ENCODE measurements at places on chromosomes 13 and 19.

GRCh38 chr19:17605761-17606589 lies 50.5 kb downstream of the COLGALT1 start:
- peak; percentile 87 for DNase-seq

DNA sequence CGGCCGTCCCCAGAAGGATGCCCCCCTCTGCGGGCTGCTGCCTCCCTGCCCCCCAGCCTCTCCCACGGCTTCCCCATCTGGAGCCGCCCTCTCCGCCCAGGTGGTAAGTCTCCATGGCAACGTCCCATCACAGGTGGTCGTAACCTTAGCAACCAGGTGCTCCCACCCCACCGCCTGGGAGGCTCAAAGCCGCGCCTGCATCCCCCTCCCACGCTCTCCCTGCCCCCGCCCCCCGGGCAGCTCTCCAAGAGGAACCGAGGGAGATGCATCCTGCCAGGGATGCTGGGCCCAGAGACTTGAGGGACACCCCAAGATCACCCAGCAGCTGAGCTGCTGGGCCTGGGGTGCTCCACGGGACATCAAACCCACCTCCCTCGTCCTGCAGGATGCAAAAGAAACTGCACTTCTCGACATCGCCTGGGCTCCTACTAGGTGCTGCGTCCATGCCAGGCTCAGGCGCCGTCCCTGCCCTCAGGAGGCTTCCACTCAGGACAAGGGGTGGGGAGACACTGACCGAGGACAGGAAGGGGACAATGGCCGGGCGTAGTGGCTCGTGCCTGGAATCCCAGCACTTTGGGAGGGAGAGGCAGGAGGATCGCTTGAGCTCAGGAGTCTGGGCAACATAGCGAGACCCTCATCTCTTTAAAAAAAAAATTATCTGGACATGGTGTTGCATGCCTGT lies 5.0 kb upstream of the LINGO3 start:
- DNase-seq: no peak

DNA sequence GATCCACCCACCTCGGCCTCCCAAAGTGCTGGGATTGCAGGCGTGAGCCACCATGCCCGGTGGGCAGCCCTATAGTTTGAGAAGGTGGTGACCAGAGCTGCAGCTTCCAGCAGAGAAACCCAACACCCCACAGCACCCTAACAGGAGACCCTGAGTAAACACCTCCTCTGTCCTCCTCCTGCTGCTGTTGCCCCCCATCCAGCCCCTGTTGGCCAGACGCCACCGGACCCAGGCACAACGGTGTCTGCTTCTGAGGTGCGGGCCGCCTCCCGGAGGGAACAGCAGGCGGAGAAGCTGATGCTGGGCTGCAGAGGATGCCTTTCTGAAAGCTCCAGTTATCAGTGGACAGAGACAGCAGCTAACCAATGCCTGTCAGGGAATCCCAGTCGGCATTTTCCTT lies 175.5 kb downstream of the COL4A1 start:
- DNase-seq: no peak

- DNase-seq: no peak
Measured at GRCh38 chr13:22929381-22930126, 251.2 kb upstream of the SGCG start.

- DNase-seq: no peak
Measured at GRCh38 chr13:47372751-47373150, 475.9 kb upstream of the HTR2A start.

GRCh38 chr13:49082653-49083536 lies 107.2 kb downstream of the FNDC3A start:
- no peak for DNase-seq

- no peak for DNase-seq
Measured at GRCh38 chr13:44293374-44293773, 80.2 kb upstream of the SERP2 start.
